Right ventricle myocardium superior (tissue), 1 donor: ENCODE measurements at places on chromosomes 2 and 18. TPM values are rescaled to one million over a fixed set of nuclear protein-coding genes. Genes with fewer than 3 reads are reported as not detected.

DNA sequence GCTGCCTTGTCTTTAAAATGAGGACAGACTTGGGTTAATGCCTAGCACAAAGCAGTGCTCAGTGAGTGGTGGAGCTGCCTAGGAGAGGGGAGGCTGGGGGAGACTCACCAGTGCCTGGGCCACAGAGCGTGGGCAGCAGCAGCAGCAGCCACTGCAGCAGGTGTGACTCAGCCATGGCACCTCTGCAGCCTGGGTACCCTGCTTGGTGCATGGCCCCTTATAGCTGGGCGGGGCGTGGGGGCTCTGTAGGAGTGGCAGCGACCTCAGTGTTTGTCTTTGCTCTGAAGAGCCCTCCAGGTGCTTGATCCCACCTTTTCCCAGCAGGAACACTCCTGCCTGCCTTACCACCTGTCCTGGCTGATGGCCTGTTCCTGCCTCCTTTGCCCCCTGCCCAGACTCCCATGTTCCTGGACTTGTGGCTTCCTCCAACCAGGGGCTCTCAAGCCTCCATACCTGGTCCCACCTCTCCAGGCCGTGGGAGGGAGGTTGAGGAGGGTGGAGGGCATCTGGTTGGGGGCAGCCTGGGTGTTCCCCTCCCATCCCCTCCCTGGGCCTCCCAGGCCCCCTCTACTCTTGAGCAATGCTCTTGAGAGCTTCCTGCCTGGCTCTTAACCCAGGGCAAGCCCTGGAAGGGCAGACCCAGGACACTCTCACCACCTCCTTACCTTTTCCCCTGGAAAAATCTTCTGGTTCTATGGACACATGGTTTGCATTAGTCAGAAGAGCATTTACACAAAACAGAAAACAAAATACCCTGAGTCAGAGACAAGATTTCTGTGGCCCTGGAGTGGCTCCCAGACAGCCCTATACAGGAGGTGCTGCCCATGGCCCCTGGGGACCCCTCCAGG, at the start of gene SFTPB:
SFTPB (minus strand) TSS at position 191 of the 848 bp plus-strand sequence; CDS start at position 175, 16 bp downstream.
- DNase-seq, result no peak

GRCh38 chr2:1642066-1642861, 102.1 kb downstream of the PXDN start:
- no peak for DNase-seq

GRCh38 chr2:60413814-60414168, 139.7 kb downstream of the BCL11A start:
- DNase-seq, result no peak

DNA sequence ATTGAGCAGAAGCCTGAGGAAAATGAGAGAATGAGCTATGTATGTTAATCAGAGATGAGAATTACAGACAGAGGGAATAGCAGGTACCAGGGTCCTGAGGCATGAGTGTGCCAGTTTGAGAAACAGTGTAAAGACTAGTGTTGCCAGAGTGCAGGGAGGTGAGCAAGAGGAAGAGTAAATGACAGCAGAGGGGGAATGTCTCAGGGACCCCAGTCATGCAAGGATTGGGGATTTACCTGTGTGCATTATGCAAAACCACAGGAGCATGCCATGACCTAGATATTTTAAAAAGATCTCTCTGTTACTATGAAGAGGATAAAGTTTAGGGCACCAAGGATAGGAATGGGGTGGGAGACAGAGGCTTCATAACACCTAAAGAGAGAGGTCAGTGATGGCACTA, 72.1 kb downstream of the TTC32 start:
- no peak for DNase-seq

- no peak for DNase-seq
Observed at GRCh38 chr2:171154348-171154747, 6.3 kb downstream of the TLK1 start.

DNA sequence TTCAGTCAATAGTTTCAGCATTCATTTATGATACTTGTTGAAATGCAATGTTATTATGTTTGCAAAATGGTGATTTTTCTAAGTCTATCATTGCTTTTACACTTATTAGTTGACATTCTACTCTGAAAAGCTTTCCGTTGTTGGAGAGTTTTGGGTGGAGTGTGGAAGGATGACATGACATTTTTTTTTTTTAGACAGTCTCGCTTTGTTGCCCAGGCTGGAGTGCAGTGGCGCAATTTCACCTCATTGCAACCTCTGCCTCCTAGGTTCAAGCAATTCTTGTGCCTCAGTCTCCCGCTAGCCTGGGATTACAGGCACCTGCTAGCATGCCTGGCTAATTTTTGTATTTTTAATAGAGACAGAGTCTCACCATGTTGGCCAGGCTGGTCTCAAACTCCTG, 29.8 kb downstream of the PIKFYVE start:
- DNase-seq, result no peak

GRCh38 chr18:48352051-48352755, 57.0 kb downstream of the ZBTB7C start:
- no peak for DNase-seq

GRCh38 chr2:182542501-182543258, 115.8 kb upstream of the PDE1A start:
- no peak for DNase-seq

DNA sequence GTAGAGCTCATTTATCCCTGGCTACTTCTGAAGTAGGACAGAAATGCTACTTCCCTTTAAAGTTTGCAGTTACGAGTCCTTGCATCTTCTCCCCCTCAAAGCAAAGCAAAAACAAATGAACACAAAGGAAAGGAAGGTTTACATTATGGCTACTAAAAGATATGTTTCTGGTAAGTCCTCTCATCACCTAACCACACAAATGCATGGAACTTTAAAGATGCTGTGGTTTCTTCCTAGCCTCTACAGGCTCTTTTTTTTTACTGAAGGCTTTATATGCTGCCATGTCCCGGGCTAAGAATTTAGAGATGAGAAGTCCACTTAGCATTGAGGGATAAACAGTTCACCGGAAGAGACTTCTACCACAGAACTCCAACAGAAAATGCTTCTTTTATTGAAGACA, 291.2 kb downstream of the SS18 start:
- no peak for DNase-seq

- DNase-seq, result no peak
Observed at GRCh38 chr2:130169896-130170295, 11.5 kb downstream of the SMPD4 start.

DNA sequence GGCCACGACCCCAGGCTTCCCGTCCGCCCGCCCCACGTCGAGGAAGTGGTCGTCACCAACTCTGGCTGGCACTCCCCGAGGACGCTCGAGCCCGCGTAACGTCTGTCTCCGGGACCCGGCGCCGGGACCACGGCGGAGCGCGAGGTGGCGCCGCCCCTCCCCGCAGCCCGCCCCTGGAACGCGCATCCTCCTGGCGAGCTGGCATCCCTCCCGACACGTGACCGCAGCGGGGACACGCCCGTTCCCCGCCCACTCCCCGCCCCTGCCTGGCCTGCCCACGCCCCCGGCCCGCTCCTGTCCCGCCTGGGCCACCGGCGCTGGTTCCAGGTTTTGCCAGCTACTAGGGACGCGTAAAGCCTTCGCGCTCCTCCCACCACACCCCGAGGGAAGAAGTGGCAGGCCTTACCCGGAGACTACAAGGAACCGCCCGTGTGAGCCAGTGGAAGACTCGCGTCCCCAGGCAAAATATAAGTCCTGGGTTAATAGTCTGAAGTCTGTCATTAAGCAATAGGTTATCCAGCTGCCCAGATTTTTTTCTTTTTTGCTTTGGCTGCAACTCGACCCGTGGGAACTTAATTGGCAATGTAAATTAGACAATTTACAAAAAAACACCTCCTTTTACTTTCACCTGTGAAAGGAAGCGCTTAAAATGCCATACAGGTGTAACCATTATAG, at the start of gene OSBPL1A:
OSBPL1A (minus strand) TSS at position 131 of the 675 bp plus-strand sequence. CDS start 20,291 bp downstream, outside the sequence.
- DNase-seq, result peak; percentile 96

DNA sequence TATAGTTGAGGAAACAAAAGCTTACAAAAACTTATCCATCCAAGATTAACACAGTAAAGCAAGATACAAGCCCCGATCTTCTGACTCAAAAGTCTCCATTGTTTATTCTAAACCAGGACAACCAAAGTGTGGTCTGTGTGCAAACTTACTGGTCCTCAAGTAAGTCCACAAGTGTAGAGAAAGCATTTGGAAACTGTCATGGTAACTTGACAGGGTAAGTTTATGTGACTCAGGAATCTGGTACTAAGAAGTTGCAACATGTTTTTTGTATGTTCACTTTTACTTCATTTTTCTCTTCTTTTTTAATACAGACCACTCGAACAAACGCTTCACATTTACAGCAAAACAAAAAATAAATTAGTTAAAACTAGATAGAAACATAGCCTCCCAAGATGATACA, 9.4 kb downstream of the MBD2 start:
- no peak for DNase-seq

- no peak for DNase-seq
Observed at GRCh38 chr18:48312066-48312465, 97.1 kb downstream of the ZBTB7C start.

Gene ASNSD1
- 37.9 TPM for total RNA-seq

Gene INHA
- total RNA-seq, result 2.6 TPM

Gene AQP12B
- not detected for total RNA-seq

Gene ADRA2B
- total RNA-seq, result 6.4 TPM

Gene LAMA1
- 0.05 TPM for total RNA-seq

Gene PIKFYVE
- total RNA-seq, result 13.2 TPM

Gene NOSTRIN
- total RNA-seq, result 14.0 TPM
